ENCODE measurements at places on chromosomes 5 and 9.
A peak's percentile ranks its signal among the peaks of the same experiment; 100 is the strongest.

GRCh38 chr9:123225995-123226394 is 42.4 kb downstream of the STRBP start:
- DNase-seq, result no peak

DNA sequence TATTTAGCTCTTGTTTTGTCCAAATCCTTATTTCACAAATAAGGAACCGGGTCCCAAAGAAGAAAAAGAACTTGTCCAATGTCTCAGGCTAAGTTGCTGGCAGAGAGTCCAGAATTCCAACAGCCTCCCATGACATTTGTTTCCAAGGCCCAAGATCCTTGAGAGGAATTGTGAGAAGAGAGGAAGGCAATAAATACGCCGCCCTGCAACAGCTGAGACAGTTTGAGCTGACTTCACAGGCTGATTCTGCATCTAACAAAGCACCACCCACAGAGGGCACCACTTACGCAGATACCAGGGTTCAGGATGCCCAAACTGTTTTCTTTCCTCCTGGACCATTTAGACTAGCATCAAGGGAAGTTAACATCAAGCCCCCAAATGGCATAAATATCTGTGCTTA is 211.3 kb downstream of the FAM114A2 start:
- DNase-seq, result no peak

GRCh38 chr9:93308676-93309075 is 124.7 kb downstream of the WNK2 start:
- DNase-seq, result no peak

DNA sequence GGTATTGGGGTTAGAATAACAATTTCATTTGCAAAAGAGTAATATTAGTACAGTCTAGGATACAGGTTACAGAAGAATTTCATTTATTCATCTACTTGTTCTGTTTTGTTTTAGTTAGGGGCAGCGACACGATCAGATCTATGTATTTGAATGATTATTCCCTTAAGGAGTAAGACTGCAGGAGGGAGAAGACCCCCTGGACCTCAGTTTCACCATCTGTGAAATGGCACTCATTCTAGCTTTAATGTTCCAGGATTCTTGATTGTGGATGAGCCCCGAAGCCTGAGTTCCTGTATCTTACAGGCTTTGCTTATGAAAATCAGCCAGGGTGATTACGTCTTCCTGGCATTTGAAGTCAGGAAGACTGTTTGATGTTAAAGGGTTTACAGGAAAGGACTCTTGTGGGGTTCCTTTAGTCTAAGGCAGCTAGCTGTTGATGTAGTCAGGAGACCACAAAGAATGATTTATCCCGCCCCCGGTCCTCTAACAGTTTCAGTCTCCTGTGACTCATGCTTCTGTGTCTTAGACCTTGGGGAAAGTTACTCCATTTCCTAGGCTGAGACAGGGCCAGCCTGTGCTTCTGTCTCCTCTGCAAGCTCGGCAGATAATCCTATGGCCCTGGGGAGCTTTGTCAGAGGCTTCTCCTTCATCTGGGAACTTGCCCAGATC is 11.5 kb downstream of the SMIM3 start:
- no peak for DNase-seq

DNA sequence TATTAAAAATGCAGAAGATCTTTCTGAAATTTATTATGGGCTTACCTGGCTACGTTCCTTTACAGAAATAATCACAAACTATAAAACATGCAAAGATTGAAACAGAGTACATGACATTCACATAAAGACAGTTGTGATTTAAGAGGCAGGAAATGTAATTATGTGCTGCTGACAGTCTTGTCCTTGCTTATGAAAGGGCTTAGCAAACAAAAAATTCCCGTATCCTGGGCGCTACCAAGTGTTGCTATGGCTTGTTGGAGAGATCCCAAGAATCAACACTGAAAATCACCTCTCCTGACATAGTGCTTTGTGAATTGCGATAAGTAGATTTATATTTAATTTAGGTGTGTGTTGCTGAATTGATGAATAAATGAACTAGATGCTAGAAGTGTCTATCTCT is 352.5 kb upstream of the C9orf72 start:
- DNase-seq, result peak; percentile 78

GRCh38 chr9:2872931-2873323 is 29.0 kb upstream of the PUM3 start:
- no peak for DNase-seq

GRCh38 chr5:155605920-155606319 is 592.4 kb downstream of the KIF4B start:
- peak; percentile 84 for DNase-seq

GRCh38 chr5:89064736-89065135 is 181.8 kb upstream of the MEF2C start:
- no peak for DNase-seq

DNA sequence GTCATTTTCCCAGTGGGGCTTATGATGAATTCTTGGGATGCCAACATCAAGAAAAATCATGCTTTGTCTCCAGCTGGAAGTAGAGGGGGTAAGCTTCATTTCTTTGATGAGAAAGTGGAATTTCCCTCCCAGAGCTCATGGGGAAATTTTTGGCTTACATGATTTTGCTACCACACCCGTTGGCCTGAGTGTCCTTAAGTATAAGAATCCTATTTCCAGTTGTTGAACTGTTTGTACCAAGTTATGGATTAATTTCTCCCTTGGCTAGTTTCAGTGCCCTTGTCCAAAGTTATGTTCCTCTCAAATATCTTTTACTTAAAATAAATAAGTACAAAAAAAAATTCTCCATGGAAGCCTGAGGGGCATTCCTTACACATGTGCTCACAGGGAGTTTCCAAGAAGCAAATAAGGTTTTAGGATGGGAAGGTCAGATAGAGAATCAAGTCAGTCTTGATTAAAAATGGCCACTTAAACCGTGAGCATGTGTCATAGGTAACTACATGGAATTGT is 82.3 kb downstream of the PTCD2 start:
- no peak for DNase-seq

DNA sequence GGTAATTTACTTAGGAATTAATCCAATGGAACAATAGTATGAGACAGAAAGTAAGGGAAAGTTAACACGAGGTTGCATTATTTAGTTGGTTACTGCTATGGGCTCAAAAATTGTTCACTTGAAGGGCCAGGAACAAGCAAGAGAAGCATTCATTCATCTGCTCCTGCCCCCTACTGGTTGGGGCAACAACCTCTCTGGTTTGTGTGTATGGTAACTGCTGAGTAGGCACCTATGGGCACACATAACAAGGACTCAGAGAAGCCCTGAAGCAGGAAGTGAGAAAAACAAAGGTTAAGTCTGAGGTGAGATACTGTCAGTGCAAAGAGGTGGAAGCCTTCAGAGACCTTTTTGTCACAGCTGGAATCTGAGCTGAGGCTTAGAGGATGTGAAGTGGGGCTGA is 34.4 kb upstream of the RANBP6 start:
- no peak for DNase-seq

DNA sequence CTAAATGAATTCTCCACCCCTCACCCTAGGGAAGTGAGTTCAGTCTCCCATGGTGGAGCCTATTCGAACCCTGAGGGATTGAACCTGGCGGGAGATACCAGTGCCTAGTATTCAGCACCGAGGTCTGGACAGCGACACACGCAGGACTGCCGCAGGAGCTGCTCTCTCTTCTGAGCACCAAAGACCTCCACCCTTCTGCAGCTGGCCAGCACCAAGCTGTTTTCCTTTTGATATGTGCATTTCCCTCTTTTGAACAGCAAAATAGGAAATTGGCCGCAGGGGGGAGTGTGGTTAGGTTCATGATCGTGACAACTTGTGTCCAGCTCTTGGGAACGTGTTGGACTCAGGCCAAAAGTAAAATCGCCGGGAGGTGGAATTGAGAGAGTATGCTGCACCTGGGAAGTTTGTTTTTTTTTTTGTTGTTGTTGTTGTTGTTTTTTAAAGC is 1.2 kb upstream of the PCSK1 start:
- peak; percentile 94 for DNase-seq

GRCh38 chr9:122223435-122223834 is 5.3 kb downstream of the LHX6 start:
- DNase-seq, result no peak

DNA sequence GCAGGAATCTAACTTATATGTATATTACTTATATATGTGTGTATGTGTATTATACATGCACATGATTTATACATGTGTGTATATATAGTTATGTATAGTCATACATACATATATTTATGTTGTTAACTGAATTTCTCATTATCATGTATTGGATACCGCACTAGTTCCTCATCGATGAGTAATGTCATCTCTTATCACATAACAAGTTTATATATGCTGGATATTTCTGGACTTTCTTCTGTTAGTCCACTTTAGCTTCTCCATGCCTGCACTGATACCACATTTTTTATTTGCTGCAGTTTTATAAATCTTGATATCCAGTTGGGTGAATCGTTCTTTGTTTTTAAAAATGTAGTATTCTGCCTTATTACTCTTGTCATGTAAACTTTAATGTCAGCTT is 50.2 kb downstream of the APC start:
- DNase-seq, result no peak

DNA sequence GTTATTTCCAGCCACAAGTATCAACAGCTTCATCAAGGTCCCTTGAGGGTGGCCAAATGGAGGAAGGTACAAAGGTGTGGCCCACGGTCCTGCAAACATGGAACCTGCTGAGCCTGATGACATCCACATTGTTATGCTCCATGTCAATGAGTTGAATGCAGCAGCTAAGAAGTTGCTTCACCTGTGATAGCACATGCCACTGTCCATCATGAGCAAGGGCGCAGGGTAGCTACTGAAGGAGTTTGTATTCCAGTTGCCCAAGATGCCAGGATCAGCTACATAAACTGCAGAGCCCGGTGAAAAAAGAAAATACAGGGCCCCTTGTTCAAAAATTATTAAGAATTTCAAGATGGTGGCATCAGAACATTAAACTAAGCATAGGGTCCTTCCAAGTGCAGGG is 24.2 kb downstream of the LSM11 start:
- no peak for DNase-seq

DNA sequence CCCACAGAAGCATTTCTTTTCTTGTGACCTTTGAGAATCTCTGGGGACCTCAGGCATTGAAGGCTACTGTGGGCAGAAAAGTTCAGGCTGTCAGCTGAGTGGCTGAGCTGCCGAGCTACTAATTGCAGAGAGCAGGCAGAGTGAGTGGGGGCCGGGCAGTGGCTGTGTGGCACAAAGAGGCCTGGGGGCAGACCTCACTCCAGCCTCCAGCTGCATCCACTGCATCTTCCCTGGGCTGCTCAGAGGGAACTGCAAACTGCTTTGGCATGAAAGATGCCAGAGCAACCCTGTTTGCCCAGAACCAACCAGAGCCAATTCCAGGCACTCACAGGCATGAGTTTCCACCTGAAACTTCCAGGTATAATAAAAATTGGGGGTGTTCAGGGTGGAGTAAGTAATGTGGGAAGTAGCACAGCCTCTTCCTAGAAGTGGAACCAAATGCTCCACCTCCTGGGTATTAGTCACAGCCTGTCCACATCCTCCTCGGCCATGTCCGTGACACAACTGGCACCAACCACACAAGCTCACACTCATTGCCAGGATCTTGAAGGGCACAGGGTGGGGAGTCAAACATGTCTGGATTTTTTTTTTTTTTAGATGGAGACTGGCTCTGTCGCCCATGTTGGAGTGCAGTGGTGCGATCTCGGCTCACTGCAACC is 548.9 kb downstream of the BNC2 start:
- DNase-seq, result no peak

- DNase-seq, result no peak
Measured at GRCh38 chr5:171315386-171315891, 6.4 kb downstream of the TLX3 start.

- DNase-seq, result no peak
Measured at GRCh38 chr5:170791325-170791954, 7.9 kb downstream of the GABRP start.

DNA sequence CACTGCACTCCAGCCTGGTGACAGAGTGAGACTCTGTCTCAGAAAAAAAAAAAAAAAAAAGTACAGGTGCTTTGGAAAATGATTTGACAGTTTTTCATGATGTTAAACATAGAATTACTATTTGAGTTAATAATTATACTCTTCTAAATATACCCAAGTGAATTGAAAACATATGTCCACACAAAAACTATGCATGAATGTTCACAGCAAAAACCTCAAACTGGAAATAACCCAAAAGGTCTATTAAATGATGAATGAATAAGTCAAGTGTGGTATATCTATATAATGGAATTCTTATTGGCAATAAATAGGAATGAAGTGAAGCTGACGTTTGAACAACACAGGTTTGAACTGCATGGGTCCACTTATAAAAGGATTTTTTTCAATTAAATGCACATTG is 207.2 kb upstream of the DAB2 start:
- DNase-seq, result no peak

GRCh38 chr5:32642276-32643002 is 57.1 kb downstream of the SUB1 start:
- no peak for DNase-seq

GRCh38 chr5:131198625-131199024 is 27.9 kb downstream of the LYRM7 start:
- DNase-seq, result no peak

DNA sequence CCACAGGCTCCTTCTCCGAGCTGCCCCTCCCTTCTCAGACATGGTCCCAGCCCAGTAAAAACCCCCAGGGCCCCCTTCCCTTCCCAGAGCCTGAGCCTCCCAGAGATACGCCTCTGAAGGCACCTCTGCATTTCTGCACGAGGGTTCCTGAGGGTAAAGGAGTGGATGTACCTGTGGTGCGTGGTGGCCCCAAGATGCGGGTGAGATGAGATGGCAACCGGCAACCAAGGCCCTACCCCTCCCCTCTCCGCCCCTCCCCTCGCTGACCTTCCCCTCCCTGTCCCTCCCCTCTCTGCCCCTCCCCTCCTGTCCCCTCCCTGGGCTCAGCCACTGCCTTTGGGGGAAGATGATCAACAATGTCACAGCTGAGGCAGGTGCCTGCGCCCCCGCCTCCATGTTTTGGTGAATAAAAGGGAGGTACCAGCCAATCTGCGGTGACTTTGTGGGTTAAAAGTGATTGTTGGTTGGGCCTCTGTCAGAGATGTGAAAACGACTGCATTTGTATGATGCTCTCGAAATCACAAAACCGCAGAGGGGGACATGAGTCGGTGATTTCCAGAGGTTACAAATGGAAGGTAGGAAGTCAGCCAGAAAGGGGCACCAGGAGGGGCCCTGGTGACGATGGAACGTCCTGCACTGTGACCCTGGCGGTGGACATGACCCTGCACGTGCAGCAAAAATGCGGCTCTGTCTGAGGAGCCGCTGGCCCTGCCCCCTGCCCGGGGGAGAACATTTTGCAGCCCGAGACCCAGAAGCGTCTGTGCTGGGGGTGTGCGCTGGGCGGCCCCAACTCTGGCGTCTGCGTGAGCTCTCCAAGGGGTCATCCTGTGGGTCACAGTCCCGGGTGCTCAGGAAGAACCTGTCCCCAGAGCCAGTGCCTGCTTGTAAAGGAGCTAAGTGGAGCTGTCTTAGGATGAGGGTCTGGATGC is 3.7 kb downstream of the LCN9 start:
- DNase-seq, result no peak

DNA sequence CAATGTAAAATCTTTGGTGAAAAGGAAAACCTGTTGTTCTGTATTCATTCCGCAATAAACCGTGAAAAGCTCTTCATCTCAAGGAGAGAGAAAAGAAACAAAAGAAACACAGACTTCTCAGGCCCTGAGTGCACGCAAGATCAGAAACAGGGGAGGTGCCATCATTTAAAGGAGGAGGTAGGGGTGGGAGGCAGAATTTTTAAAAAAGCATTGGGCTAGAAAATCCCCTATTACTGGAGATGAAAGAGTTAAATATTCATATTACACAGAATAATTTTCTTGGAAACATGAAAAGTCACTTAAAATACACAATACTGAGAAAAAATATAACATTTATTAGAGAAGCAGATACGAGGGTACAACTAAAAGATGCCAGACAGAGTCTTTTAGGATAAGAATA is 56.3 kb downstream of the USP20 start:
- no peak for DNase-seq
